ENCODE measurements at places on chromosomes 12 and 14.

DNA sequence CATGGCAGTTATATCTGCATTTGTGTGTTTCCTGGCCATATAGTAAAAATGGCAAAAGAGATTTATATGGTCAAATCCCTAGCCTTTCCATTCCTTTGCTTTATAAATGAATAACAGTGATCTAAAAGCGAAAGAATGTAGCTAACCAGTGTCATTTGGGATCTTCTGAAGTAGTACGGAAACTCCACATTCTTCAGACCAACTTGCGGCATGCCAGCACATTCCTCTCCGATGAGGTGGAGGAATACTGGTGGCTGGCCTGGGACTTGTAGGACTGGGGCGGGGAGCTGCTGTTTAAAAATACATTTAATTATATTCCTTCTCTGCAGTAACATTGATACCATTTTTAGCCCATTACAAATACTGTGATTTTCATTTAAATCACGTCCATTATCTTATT, 85.3 kb downstream of the SAMD4A start:
- DNase-seq, result no peak

- no peak for DNase-seq
Observed at GRCh38 chr12:69059465-69060457, 126.8 kb upstream of the CPM start.

DNA sequence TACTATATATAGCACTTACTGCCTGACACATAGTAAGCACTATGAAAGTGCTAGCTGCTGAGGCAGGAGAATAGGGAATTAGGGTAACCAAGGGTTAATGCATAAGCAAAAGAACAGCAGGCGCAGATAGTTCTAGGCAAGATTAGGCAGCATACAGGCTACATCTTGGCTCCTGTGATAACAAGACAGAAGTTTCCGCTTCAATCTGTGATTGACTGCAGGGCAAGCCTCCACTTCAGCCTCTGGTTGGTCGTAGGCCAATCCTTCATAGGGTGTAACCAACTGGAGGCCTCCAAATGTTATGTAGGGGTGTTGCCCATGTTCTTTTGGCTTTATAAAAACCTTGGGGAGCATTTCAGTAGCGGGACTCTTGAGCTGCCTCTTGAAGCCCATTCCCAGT, 46.9 kb downstream of the KLHL28 start:
- DNase-seq, result no peak

- DNase-seq, result peak; percentile 67
Observed at GRCh38 chr12:5745251-5745888, 199.7 kb downstream of the ANO2 start.

DNA sequence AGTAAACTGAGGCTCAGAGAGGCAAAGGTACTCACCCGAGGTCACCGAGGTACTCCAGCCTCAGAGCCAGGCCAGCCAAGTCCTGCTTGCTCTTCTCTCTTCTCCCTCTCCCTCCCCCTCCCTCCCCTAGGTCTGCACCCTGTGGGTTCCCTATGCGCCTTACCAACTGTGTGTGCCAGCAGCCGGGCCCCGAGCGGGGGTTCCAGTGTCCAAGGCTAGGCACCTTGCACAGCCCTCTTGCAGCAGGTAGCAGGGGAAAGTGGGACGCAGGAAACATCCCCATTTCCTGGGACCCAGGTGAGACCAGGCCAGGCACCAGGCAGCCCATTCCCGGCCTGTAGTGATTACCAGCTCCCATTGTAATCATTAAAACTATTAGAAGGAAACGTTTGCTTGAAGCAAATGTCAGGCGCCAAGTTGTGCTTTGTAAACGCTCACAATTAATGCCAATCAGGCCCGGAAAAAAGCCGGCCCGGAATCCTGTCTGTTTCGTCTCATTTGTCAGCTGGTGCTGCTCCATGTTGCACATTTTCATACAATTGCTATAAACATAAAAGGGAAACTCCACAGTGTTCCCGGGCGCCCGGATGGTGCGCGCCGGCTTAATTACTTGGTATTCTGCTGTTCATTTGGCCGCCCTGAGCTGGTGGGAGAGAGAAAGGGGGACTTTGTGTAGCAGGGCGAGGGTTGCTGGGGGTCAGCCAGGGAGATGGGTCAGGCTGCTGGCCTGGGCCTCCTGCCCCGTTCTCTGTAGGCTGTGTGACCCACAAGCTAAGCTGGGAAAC, 11.9 kb downstream of the FAM222A start:
- no peak for DNase-seq

GRCh38 chr12:113247123-113248050, 26.1 kb downstream of the TPCN1 start:
- no peak for DNase-seq

GRCh38 chr12:26101763-26102162, 23.1 kb downstream of the BHLHE41 start:
- no peak for DNase-seq

- no peak for DNase-seq
Observed at GRCh38 chr12:33654313-33654712, 214.7 kb upstream of the SYT10 start.

- no peak for DNase-seq
Observed at GRCh38 chr12:50123203-50123602, 11.2 kb downstream of the COX14 start.

DNA sequence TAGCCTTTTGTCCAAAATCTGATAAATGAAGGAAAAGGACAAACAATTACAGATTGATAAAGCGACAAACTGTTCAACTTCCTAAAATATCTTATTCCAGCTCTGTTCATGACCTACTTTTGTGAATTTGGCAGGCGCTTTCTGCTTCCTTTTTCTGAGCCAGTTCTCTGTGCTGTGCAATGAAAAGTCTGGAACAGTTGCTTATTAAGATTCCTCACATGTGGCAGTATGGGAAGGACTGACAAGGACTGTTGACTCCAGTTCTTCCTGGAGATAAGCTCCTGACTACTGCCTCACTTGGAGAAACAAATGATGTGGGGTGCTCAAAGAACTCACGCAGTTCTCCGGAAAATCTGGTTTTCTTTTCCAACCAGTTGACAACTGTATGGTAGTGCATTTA, 58.3 kb upstream of the ANP32D start:
- no peak for DNase-seq

GRCh38 chr12:100141998-100142850, 450 bp downstream of the BLTP3B start:
- peak; percentile 44 for DNase-seq

- DNase-seq, result peak; percentile 79
Observed at GRCh38 chr14:62077676-62078261, 315.5 kb downstream of the SNAPC1 start.

GRCh38 chr12:130559806-130560205, 156.3 kb downstream of the RIMBP2 start:
- no peak for DNase-seq

DNA sequence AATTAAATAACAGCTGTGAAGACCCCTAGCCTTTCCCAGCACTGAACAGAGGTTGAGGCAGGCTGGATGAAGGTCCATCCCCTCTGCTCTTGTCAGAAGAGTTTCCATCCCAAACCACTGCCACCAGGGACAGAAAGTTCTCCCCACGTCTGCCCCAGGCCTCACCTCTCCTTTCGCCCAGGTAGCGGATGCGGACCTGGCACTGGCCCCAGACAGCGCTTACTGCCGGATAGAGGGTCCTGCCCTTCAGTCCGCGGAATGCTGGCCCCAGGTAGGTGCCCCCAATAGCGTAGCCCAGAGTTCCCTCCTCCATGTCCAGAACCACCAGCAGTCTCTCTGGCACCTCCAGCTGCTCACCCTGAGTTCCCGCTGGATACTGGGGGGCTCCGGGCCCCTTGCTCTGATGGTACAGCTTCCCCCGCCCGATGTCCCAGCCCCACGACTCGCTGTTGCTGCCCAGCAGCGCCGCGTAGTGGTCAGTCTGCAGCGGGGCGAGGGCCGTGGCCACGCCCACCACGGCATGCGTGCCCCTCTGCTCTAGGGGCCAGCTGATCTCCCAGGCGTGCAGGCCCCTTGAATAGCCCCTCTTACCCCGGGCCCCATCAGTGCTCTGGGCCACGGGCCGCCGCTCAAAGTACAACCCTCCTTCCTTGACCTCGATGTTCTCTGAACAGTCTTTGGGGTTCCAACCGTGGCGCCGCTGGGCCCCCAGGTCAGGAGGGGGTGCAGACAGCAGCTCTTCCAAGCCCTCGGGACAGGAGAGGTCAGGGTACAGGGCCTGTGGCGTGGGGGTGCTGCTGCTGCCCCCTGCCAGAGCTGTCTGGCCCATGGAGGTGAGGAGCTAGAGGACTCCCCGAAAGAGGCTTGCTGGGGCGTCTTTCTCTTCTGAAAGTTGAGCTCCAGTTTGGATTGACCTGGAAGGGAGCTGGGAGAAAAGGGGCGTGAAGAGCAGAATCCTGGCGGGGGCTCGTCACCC, 742 bp downstream of the SPSB2 start:
- peak; percentile 88 for DNase-seq

- DNase-seq, result no peak
Observed at GRCh38 chr12:79524507-79525148, 166.1 kb downstream of the PAWR start.

DNA sequence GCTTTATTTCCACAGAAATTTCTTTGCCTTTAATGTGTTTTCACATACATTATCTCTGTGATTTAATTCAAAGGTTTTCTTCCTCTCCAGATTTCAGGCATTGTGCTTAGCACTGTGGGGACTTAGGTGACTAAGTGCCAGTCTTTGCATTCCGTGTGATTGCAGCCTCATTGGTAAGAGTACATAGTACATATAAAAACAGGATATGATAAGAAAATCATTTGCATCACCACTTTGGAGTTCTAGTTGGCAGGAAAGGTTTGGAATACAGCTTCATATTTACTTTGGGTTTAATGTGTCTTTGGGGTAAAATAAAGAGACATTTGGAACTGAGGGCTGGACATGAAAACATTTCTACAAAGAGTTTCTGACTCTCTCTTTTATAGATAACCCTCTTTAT, 37.8 kb upstream of the C12orf75 start:
- DNase-seq, result no peak

GRCh38 chr12:32002848-32003493, 43.8 kb downstream of the RESF1 start:
- no peak for DNase-seq

DNA sequence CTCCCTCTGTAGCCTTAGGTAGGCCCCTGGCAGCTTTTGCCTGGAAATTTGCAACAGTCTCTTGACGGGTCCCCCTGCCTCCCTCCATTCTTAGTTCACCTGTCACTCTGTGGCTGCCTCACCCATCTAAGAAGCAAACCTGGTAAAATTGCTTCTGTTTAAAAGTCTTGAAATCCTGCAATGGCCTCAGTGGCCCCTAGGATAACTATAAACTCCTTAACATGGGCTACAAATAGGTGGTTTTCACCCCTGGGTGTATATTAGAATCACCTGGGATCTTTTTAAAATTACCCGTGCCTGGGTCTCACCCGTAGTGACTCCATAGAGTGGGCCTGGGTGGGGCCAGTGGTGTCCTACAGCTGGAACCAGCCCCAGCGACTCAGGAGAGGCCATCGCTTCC, 332.7 kb downstream of the CACNA1C start:
- no peak for DNase-seq

- no peak for DNase-seq
Observed at GRCh38 chr12:70121562-70121961, 121.7 kb upstream of the CNOT2 start.

- DNase-seq, result no peak
Observed at GRCh38 chr14:64060648-64061096, 207.9 kb downstream of the SYNE2 start.

DNA sequence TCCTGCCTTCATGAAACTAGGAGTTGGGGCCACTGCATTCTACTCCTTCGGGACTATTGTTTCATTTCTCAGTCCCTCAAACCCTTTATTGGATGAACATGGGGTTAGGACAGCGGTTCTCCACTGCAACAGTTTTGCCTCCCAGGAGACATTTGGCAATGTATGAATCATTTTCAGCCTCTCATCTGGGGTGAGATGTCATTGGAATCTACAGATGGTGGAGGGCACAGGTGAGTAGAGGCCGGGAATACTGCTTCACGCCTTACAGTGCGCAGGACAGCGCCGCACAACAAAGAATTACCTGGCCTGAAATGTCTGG, 649 bp upstream of the GNPNAT1 start:
- DNase-seq, result no peak

DNA sequence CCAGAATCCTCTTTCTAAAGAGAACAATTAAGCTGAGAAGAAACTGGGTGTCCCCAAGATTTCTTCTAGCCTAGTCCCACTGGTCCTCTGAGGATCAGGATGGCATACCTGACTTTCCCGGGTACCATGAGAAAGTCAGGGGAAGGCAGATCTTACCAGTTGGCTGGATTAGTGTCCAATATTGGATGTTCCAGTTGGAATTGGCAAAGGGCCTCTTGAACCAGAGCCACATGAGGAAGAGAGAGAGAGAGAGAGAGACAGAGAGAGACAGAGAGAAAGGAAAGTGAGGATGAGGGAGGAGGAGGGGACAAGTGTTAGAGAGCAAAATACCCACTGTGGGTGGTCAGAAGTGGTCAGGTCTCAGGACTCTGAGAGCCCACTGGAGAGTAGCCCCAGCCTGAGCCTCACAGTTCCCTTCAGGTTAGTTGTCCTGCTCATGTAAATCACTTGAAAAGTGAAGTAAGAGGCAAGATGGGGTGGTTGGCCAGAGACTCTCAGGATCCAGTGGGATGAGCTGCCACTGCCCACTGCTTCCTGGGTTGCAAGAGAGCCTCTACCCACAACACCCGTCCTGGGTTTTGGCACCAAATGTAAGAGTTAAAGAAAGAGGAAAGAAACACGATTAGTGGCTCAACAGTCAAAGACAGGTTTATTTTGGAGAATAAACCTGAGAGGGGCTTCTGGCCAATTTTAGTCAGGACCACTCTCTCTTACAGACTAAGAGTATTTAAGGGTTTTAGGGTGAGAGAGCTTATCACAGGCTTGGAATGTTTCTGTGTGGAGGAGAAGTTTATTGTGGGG, 28.4 kb upstream of the A2M start:
- DNase-seq, result no peak

DNA sequence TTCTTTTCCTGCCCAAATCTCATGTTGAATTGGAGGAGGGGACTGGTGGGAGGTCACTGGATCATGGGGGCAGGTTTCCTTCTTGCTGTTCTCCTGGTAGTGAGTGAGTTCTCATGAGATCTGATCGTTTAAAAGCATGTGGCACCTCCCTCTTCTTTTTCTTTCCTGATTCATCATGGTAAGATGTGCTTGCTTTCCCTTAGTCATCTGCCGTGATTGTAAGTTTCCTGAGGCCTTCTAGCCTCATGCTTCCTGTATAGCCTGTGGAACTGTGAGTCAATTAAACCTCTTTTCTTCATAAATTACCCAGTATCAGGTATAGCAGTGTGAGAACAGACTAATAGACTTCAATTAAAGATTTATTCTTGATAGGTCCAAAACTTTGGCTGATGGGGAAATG, 83.5 kb downstream of the CAND1 start:
- DNase-seq, result no peak

- no peak for DNase-seq
Observed at GRCh38 chr12:14689996-14690395, 6.4 kb downstream of the GUCY2C start.

DNA sequence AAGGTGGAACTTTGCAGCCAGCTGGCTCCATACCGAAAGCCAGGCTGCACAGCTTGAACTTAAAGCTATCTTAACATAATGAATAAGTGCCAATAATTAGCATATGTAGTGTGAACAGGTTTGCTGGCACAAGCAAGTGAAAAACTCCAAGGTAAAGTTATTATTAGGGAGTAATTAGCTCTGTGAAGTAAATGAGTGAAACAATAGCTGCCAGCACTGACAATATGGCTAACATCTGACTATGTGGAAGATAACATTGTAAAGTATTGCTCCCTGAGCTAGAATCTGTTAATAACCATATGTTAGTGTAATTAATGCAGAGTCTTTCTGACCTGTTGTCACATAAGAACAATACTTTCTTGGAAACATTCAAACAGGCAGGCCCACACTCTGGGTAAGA, 246.4 kb downstream of the SOX5 start:
- no peak for DNase-seq

Measured in DND-41 (cell line).